Right ventricle myocardium superior (tissue), 1 donor: ENCODE measurements at places on chromosomes 12 and 14.

GRCh38 chr12:48800457-48800856, 11.6 kb upstream of the ADCY6 start:
- no peak for DNase-seq

DNA sequence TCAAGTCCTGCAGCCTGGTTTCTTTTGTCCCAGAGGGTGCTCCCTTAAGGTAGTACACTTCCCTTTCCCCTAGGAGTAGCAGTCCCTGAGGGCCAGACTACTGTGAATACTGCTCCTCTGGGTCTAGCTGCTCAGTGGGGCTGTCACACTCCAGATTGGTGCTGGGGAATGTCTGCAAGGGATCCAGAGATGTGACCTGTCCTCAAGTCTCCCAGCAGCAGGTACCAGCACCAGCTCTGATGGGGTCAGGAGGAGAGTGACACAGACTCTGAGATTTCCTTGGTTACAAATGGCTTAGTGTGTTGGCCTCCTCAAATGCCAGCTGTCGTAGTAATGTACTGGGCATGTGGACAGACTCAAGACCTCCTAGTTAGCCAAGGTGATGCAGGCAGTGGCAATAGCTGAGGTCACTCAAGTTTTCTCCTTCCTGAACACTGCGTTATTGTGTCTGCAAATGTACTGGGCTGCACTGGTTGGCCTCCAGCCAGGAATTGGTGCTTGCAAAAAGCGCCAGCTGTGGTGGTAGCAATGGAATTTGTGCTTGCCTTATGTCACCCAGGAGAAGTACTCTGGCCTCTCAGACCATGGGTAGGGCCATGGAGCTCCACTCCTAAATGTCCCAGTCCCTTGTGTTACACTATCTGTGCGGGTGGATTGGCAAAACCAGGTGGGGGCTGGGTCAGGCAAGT, 36.4 kb upstream of the AEBP2 start:
- peak; percentile 56 for DNase-seq

GRCh38 chr12:131220331-131220685, 266.6 kb downstream of the ADGRD1 start:
- DNase-seq: peak; percentile 35

- DNase-seq: no peak
Measured at GRCh38 chr12:14621826-14622225, 54.1 kb upstream of the PLBD1 start.

- no peak for DNase-seq
Measured at GRCh38 chr14:36517242-36518030, 2.6 kb downstream of the NKX2-1 start.

DNA sequence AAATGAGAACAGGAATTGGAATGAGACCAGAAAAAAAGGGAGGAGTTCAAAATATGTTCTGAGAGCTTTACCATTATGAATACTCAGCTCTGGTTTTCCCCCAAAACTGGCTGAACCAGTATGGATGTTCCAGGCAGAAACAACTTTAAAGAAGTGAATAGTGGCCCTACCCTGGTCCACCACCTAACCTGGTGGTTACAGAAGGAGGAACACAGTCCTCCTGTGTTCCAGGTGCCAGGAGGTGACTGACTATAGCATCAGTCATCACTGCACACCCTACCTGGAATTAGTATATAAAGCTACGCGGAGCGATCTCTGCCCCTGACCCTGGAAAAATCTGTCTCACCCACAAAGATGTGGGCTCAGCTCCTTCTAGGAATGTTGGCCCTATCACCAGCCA, at the start of gene A2ML1:
Gene A2ML1 (plus strand): TSS at position 324 of the 400 bp plus-strand sequence. CDS start 31 bp downstream, at position 355.
- no peak for DNase-seq

DNA sequence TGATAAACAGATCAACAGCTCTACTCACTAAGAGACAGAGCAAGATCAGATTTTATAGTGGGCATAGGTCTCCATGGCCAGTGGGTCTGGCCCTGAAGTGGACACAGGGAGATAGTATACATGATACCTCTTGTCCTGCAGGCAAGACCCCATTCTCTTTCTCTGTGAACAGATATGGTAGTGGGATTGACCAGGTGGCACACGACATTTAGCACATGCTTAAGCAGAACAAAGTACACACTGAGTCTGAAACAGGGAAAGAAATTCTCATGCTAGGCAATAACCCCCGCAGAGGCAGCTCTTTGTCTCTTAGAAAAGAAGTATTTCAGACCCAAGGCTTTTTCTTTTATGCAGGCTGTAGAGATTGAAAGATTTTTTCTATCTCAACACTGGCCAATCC, 1331.2 kb downstream of the FSCB start:
- no peak for DNase-seq

- DNase-seq: no peak
Measured at GRCh38 chr14:61380984-61381383, 59.6 kb downstream of the PRKCH start.

DNA sequence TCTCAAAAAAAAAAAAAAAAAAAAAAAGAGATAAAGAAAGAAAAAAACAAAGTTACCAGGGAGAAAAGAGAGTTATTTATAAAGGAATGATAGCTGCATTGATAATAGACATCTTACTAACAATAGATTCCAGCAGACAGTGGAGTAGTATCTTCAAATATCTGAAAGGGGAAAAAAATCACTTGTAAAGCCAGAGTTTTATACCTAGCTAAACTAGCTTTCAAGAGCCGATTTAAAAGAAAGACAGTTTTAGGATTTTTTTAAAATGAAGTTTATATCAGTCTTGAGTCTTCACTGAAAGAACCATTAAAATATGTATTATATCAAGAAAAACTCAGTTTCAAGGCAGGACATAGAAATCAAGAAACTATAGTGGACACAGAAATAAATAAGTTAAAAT, 262.4 kb downstream of the ZFP36L1 start:
- no peak for DNase-seq

GRCh38 chr12:76455582-76456345, 103.8 kb downstream of the OSBPL8 start:
- no peak for DNase-seq

DNA sequence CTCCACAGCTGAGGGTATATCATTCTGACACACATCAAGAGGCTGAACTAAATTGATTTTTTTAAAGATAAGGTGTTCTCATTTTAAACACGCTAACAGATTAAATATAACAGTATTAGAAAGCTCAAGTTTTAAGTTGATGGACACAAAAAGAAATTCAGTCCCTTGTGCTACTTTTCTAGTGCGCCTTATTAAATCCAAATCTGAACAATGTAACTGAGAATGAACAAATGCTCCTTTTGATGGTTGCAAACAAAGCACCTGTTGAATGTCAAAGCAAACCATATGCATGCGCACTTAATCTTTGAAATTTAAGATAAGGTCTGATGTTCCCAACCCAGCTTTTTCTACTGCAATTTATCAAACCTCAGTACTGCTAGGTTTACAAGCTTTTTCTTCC, 401.9 kb downstream of the PAWR start:
- DNase-seq: no peak

- peak; percentile 74 for DNase-seq
Measured at GRCh38 chr12:13179211-13180074, 17.1 kb upstream of the EMP1 start.

DNA sequence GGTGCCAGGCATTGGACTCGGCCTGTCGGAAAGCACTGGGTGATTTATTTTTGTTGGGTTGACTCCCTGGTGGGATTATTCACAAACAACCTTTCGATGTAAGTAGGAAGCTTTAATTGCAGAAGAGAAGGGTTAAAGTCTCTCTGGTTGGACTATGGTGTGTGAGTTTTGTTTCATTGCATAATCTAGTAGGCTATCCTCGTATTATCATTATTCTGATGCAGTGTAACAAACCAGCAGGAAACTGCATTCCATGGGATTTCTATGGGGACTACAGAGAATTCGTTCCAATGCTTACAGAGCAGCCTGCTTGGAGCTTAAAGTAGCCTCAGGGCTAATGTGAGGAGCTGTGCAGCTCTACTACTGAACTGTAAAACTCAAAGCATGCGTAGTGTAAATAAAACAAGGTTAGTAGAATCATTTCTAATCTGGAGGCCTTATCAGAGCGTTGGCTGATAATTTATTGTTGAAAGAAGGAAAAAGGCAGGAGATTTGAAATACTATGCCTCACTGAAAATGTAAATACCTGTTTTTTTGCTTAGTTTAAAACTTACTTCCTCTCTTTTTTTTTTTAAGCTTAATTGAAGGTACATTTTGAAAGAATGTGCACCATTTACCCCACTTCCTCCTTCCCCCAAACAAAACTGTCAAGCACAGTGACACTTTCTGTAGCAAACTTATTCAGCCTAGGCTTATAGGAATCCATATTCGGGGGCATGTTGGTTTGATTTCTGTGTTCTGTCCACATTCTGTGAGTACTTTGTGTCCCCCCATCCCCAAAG, 226.7 kb downstream of the NPAS3 start:
- DNase-seq: no peak

DNA sequence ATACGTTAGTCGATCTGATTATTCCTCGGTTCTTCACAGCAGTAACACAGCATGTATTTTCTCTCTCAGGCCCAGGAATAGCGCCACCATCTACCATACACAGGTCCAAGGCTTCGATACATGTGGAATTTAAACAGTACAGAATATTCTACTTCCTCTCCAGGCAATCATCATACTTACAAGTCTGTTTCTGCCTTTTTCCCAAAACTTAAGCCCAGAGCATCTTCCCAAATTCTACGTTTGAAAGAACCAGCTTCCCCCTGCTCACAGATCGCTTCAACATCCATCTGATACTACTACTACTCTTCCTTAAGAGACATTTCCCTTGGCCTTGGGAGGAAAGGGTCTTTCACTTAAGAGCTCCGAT, 626 bp downstream of the TXNDC16 start:
- DNase-seq: no peak

GRCh38 chr12:100141666-100141997, 1.0 kb downstream of the BLTP3B start:
- DNase-seq: no peak

- no peak for DNase-seq
Measured at GRCh38 chr14:76941946-76942805, 86.3 kb downstream of the IRF2BPL start.

- no peak for DNase-seq
Measured at GRCh38 chr14:75967866-75968265, 13.9 kb downstream of the TGFB3 start.

- no peak for DNase-seq
Measured at GRCh38 chr12:51793201-51793600, 55.3 kb downstream of the FIGNL2 start.

DNA sequence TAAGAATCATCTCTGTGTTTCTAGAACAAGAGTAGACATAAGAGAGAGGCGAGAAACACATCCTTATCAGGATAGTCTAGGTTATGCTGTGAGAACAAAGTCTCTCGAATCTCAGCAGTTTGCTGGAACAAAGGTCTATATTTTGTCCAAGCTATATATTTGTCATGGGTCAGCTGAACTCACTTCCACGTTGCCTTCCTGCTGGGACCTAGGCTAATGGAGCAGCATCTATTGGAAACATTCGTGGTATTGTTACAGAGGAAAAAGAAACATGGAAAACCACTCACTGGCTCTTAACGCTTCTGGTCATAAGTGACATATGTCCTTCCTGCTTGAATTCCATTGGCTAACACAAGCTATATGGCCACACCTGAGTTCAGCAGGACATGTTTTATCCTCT, 112.6 kb upstream of the DYRK2 start:
- DNase-seq: no peak

DNA sequence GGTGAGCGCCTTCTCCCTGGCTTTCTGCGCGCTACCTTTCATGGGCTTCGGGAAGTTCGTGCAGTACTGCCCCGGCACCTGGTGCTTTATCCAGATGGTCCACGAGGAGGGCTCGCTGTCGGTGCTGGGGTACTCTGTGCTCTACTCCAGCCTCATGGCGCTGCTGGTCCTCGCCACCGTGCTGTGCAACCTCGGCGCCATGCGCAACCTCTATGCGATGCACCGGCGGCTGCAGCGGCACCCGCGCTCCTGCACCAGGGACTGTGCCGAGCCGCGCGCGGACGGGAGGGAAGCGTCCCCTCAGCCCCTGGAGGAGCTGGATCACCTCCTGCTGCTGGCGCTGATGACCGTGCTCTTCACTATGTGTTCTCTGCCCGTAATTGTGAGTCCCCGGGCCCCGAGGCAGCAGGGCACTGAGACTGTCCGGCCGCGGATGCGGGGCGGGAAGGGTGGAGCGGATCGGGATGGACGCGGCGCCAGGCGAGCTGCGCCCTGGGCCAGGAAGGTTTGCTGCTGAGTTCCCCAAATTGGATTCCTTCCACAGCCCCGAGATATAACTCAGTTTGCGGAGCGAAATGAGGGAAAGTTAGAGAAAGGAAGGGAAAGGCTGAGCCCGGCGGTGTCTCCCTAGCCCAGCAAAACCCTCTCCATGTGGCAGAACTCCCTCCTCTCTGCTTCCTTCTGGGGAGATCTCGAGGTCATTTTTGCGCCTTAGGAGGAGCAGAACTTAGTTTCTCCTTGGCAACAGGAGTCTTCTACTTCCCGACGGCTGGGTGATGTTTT, 972 bp downstream of the PTGDR start:
- DNase-seq: peak; percentile 45

- DNase-seq: peak; percentile 79
Measured at GRCh38 chr14:76937181-76938091, 91.1 kb downstream of the IRF2BPL start.

DNA sequence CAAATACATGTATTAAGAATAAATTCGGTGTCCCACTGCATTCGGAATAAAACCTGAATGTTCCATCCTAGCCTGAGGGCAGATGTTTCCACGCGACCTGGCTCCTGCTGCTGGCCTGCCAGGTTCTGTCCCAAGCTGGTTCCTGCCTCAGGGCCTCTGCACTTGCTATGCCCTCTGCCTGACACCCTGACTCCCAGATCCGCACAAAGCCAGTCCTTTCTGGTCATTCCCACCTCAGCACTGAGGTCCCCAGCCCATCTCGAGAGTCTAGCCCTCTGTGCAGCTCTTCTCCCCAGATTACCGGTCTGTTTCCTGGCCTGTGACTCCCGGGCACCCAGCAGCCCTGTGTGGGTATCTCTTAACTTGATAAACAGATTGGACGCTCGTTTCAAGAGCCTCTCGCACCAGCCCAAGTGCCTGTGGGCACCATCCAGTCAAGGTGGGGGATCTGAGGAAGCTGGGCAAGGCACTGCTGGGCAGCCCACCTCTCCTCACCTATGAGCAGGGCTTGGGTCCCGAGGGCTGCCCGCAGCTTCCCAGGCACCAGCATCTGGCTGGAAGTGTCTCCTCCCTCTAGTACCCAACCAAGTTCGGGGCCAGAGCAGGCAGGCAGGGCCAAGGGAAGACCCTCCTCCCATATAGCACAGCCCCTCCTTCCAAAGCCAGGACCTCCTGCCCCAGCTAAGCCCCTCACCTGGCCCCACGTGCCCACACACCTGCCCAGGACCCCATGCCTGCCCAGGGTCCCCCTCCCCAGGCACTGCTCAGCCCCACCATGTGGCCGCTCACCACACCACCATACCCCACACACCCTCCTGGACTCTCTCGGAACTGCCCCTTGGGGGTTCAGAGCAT, 132.2 kb downstream of the NCOR2 start:
- no peak for DNase-seq

GRCh38 chr12:19830446-19830845, 391.2 kb downstream of the AEBP2 start:
- DNase-seq: no peak

- DNase-seq: no peak
Measured at GRCh38 chr12:49648712-49649003, 25.3 kb downstream of the PRPF40B start.

GRCh38 chr12:122994140-122994675, 13.7 kb downstream of the ARL6IP4 start:
- no peak for DNase-seq
